ENCODE measurements at places on chromosomes 2 and 18. TPM values are rescaled to one million over a fixed set of nuclear protein-coding genes. Genes with fewer than 3 reads are reported as not detected.

- H3K27me3 ChIP-seq, result peaks cover 58% of the 10 kb centered on the region
- H3K4me1 ChIP-seq, result peaks cover 20% of the 10 kb centered on the region
- H3K36me3 ChIP-seq, result no peaks in the 10 kb centered on the region
- H3K4me3 ChIP-seq, result peak overlapping the region; percentile 59
- no peak for DNase-seq
- H3K27ac ChIP-seq, result no peak overlapping the region
Measured at GRCh38 chr18:46756025-46756558, 761 bp downstream of the ST8SIA5 start.

DNA sequence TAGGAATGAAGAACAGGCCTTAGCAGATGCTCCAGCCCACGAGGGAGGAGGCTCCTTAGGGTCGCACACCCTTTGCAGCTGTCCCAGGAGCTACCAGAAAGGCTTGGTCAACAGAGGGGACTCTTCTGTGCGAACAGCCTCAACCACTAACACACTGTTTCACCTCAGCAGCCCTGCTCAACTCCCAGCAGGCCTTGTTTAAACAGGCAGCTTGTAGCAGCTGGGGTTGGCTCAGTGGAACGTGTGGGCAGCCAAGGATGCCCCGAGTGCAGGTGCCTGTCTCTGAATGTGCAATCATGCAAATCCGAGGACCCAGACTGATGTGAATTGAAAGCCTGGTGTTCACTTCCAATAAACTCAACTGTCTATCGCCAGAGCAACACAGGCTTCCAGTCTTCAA is 88.7 kb upstream of the CXCR4 start:
- H3K4me1 ChIP-seq, result peaks cover 6% of the 10 kb centered on the region
- peaks cover 3% of the 10 kb centered on the region for H3K36me3 ChIP-seq
- H3K27ac ChIP-seq, result peak overlapping the region; percentile 56
- H3K27me3 ChIP-seq, result peaks cover 7% of the 10 kb centered on the region
- no peak overlapping the region for H3K4me3 ChIP-seq

DNA sequence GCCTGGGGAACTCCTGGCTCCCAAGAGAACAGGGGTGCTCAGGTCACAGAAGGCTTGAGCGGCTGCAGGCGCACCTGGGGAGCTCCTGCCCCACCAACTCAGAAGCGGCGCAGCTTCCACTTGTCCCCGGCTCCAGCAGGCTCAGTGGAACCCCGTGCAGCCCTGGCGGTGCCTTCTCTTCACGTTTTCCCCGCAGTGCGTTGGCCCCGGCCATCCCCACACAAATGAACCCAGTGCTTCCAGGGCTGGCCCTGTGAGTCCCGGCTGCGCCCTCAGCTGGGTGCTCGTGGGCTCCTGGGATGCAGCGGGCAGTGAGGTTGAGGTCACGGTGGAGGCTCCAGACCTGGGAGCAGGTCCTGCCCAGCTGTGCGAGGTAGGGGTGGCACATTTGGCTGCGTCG is 17.9 kb upstream of the MBD2 start:
- H3K4me3 ChIP-seq, result no peak overlapping the region
- no peak for DNase-seq
- H3K36me3 ChIP-seq, result no peaks in the 10 kb centered on the region

The SERPINB11 gene
- not detected for total RNA-seq

GRCh38 chr2:220134756-220135534 is 507.5 kb downstream of the SLC4A3 start:
- no peak for DNase-seq
- no peak overlapping the region for H3K27ac ChIP-seq
- H3K36me3 ChIP-seq, result no peaks in the 10 kb centered on the region
- H3K27me3 ChIP-seq, result no peaks in the 10 kb centered on the region
- H3K4me3 ChIP-seq, result no peak overlapping the region

DNA sequence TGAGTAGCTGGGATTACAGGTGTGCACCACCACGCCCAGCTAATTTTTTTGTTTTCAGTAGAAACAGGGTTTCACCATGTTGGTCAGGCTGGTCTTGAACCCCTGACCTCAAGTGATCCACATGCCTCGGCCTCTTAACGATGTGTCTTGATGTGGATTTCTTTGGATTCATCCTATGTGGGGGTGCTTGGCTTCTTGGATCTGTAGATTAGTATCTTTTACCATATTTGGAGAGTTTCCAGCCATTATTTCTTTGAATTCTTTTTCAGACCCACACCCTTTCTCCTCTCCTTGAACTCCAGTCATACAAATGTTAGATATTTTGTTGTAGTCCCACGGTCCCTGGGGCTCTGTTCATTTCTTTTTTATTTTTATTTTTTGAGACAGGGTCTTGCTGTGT is 6.8 kb upstream of the TOGARAM2 start:
- H3K4me3 ChIP-seq, result no peak overlapping the region
- DNase-seq, result no peak
- peaks cover 2% of the 10 kb centered on the region for H3K4me1 ChIP-seq

- H3K4me1 ChIP-seq, result no peaks in the 10 kb centered on the region
- H3K4me3 ChIP-seq, result no peak overlapping the region
- no peaks in the 10 kb centered on the region for H3K27me3 ChIP-seq
Measured at GRCh38 chr2:40218679-40219078, 233.2 kb downstream of the SLC8A1 start.

The ADRA2B gene
- 0.91 TPM for total RNA-seq

GRCh38 chr2:100178864-100179263 is 36.5 kb upstream of the AFF3 start:
- DNase-seq, result no peak
- H3K36me3 ChIP-seq, result no peaks in the 10 kb centered on the region
- no peak overlapping the region for H3K4me3 ChIP-seq
- no peak overlapping the region for H3K27ac ChIP-seq

The ST3GAL5 gene
- total RNA-seq, result 27.3 TPM

- no peaks in the 10 kb centered on the region for H3K36me3 ChIP-seq
- peak overlapping the region; percentile 60 for H3K4me3 ChIP-seq
- H3K4me1 ChIP-seq, result peaks cover 5% of the 10 kb centered on the region
- H3K27ac ChIP-seq, result peak overlapping the region; percentile 81
- H3K27me3 ChIP-seq, result peaks cover 21% of the 10 kb centered on the region
Measured at GRCh38 chr2:10057231-10058107, 14.1 kb downstream of the KLF11 start.

The GKN1 gene
- total RNA-seq, result not detected

DNA sequence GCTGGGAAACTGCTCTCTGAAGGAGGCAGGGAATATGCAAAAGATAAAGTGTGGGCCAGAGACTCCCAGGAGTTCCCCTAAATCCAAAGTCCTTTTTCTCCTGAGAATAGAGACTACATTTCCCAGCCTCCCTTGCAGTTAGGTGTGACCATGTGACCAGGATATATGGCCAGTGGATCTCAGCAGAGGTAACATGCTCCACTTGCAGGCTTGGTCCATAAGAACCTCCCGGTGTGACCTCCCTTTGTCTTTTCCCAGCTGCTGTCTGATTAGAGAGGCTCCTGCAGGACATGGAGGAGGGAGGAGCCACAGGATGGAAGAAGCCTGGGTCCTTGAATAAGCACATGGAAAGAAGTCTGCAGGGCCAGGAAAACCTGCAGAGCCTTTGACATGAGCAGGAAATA is 76.2 kb downstream of the TGFA start:
- H3K27ac ChIP-seq, result no peak overlapping the region
- H3K4me3 ChIP-seq, result no peak overlapping the region
- peaks cover 13% of the 10 kb centered on the region for H3K27me3 ChIP-seq
- no peak for DNase-seq
- H3K36me3 ChIP-seq, result no peaks in the 10 kb centered on the region
- peaks cover 1% of the 10 kb centered on the region for H3K4me1 ChIP-seq

DNA sequence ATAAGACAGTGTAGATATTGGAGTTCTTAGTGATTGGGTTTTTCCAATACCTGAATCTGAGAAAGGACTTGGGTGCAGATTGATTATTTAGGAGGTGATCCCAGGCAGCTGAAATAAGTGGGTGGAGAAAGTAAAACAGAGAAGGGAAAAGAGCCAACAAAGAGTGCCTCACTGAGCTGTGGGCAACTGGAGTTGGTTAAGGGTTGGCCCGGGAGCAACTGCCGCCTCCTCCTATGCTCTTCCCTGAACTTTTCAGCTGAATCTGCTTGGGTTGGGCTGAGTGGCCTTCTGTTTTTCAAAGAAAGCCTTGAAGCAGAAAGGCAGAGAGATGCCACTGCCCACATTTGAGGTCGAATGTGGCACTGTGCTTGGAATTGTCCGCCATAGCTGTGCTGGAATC is 20.9 kb upstream of the CCDC150 start:
- H3K27ac ChIP-seq, result no peak overlapping the region
- no peak for DNase-seq
- H3K36me3 ChIP-seq, result no peaks in the 10 kb centered on the region
- no peaks in the 10 kb centered on the region for H3K27me3 ChIP-seq
- no peaks in the 10 kb centered on the region for H3K4me1 ChIP-seq
- no peak overlapping the region for H3K4me3 ChIP-seq

The COL4A4 gene
- 0.44 TPM for total RNA-seq

GRCh38 chr2:238506371-238507068 is 79.8 kb downstream of the ASB1 start:
- peaks cover 8% of the 10 kb centered on the region for H3K27me3 ChIP-seq
- H3K27ac ChIP-seq, result no peak overlapping the region
- H3K4me3 ChIP-seq, result no peak overlapping the region
- peaks cover 12% of the 10 kb centered on the region for H3K4me1 ChIP-seq
- H3K36me3 ChIP-seq, result peaks cover 3% of the 10 kb centered on the region

- no peak overlapping the region for H3K27ac ChIP-seq
- H3K36me3 ChIP-seq, result no peaks in the 10 kb centered on the region
- peaks cover 4% of the 10 kb centered on the region for H3K27me3 ChIP-seq
- no peak for DNase-seq
Measured at GRCh38 chr18:40041951-40042350, 1913.1 kb upstream of the PIK3C3 start.

The ACOXL gene
- 0.19 TPM for total RNA-seq

The SDC1 gene
- 35.1 TPM for total RNA-seq

DNA sequence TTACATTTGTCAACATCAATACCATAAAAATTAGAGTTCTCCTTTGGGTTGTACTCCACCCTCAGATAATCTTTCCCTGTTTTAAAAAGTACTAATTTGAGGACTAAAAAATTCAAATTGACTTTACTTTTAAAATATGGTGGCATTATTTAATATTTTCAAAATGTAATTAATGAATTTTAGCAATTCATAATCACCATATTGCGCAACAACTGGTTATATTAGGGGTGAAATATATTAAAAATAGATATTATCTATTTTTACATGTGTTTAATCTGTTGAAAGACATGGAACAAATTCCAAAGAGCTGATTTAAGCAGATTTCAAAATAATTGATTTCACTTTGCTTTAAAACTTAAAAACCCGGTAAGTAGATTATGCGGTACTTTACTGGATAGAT is 236.6 kb upstream of the NOL4 start:
- no peaks in the 10 kb centered on the region for H3K27me3 ChIP-seq
- H3K4me1 ChIP-seq, result no peaks in the 10 kb centered on the region
- H3K4me3 ChIP-seq, result no peak overlapping the region
- no peaks in the 10 kb centered on the region for H3K36me3 ChIP-seq
- DNase-seq, result no peak

- H3K36me3 ChIP-seq, result no peaks in the 10 kb centered on the region
- no peak for DNase-seq
- no peak overlapping the region for H3K27ac ChIP-seq
- no peak overlapping the region for H3K4me3 ChIP-seq
Measured at GRCh38 chr2:182043861-182044260, 58.2 kb downstream of the PPP1R1C start.

The LIMS4 gene
- total RNA-seq, result 1.4 TPM

DNA sequence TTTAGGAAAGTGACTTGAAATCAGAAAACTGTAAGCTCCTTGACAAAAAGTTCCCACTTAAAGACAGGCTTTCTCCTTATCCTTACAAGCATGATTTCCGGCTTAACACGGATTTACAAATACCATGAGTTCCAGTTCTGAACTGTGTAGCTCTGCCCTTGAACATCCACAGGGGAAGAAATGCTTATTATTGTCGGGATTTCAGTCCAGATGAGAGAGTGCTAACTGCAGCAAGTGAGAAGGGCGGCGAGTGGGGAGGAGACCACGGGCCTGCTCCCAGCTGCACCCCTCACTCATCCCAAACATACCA is 73.1 kb downstream of the LRRC30 start:
- H3K27ac ChIP-seq, result no peak overlapping the region
- H3K27me3 ChIP-seq, result no peaks in the 10 kb centered on the region
- no peak for DNase-seq
- H3K4me3 ChIP-seq, result no peak overlapping the region
- H3K36me3 ChIP-seq, result no peaks in the 10 kb centered on the region

GRCh38 chr2:125681576-125681975 is 974.4 kb upstream of the GYPC start:
- no peak overlapping the region for H3K27ac ChIP-seq
- H3K27me3 ChIP-seq, result no peaks in the 10 kb centered on the region
- DNase-seq, result no peak
- no peak overlapping the region for H3K4me3 ChIP-seq
- H3K36me3 ChIP-seq, result no peaks in the 10 kb centered on the region
- H3K4me1 ChIP-seq, result no peaks in the 10 kb centered on the region
